ENCODE measurements at places on chromosomes 12 and 14.

DNA sequence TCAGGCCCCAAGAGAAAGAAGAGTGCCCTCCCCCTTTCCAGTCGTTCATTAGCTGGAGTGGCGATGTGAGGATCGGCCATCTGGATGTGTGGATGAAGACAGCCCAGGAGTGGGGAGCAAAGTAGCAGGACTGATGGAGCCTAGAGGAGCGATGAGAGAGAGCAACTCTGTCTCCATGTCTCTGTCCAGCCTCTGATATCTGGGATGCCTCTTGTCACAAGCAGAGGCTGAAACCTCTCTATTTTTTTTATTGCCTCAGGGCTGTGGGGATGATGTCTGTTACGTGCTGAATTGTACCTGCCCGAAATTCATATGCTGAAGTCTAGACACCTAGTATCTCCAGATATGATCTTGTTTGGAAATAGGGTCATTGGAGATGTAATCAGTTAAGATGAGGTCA, 2.7 kb downstream of the SERPINA11 start:
- DNase-seq = no peak

GRCh38 chr12:129470196-129470595, 433.6 kb downstream of the TMEM132D start:
- DNase-seq = no peak

GRCh38 chr12:51826881-51827280, 21.6 kb downstream of the FIGNL2 start:
- DNase-seq = no peak

DNA sequence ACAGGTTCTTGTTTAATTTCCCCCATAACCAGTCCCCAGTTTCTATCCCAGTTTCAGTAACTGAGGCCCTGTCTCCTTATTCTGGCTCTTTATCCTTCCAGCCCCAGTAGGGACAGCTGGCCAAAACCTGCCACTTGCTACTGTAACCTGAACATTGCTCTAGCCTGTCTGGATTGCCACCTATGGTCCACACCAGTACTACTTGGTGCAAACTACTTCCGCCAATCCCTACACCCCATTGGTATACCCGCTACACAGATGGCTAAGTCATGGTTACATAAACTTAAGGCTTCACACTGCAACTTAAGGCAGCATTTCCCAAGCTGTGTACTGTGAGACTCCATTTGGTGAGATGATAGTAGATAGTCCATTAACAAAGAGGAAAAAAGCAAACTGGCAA, 20.3 kb upstream of the C12orf76 start:
- no peak for DNase-seq

DNA sequence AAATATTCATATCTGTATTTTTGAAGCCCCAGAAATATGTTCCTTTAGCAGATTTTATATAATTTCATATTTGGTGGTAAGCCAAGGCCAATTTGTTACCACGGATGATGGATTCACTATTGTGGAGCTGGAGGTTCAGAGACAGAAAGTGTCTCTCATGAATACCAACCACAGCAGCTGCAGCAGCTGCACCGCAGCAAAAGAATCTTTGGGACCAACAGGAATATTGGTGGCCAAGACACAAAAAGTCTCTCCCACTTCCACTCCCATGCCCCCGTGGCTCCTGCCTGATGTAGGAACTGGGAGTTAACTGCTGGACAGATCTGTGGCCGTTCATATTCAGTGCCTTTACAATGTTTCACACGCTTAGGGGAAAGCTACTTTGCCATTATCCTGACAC, 155.3 kb downstream of the ADAMTS20 start:
- no peak for DNase-seq

DNA sequence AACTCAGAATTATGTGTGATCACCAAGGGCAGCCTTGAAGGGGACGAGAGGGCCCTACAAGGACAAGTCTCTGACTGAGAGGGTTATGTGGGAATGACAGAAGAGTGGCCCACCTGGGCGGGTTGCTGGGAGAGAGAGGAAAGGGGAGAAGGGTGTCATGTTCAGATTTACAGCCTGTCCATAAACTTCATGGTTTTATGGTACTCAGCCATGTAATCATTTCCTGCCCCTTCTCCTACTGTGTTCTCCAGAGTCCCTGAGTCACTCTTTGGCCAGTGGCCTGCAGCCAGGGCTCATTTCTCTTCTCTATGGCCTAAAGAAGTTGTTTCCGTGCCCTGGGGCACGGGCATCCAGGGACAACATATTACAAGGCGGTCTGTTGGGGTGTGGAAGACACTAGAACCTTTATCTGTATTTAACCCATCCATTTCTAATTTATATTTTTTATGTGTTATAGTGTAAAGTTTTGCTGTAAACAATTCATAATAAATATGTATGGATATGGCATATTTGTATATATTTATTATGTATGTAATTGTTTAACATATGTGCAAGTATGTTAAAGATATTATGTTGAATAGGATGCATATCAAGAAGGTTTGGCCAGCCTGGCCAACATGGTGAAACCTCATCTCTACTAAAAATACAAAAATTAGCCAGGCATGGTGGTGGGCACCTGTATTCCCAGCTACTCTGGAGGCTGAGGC, 26.9 kb downstream of the DDX47 start:
- DNase-seq = no peak

- no peak for DNase-seq
Measured at GRCh38 chr12:6494258-6494743, 399 bp downstream of the NCAPD2 start.

- no peak for DNase-seq
Measured at GRCh38 chr14:59705866-59706265, 129.3 kb upstream of the CCDC175 start.

GRCh38 chr12:572532-572899, 90.7 kb downstream of the NINJ2 start:
- DNase-seq = no peak

GRCh38 chr14:91681118-91681517, 50.8 kb downstream of the CATSPERB start:
- DNase-seq = no peak

DNA sequence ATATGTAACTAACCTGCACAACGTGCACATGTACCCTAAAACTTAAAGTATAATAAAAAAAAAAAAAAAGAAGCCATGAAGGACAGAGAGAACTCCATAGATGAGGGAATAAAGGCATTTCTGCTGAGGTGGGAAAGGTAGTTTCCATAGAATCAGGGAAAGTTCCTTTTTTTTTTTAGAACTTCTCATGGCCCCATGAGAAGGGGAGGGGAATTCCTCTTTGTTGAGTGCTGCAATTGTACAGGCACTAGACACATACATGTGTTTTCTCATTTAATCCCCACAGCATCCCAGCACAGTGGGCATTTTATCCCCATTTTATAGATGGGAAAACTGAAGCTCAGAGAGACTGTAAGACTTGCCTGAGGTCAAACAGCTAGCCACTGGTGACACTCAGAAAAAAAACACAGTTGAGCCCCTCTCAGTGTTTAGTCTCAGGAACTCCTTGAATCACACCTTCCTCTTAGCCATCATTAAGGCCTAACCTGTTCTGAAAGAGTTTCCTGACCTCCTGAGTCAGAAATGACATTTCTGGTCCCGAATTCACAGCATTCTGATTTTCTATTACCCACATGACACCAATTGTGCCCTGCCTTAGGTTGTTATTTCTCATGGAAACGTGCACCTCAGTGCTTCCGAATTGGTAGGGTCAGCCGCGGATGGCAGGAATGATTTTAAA, 189.3 kb upstream of the G2E3 start:
- DNase-seq = no peak

GRCh38 chr14:98494582-98494981, 777.4 kb downstream of the BCL11B start:
- no peak for DNase-seq

DNA sequence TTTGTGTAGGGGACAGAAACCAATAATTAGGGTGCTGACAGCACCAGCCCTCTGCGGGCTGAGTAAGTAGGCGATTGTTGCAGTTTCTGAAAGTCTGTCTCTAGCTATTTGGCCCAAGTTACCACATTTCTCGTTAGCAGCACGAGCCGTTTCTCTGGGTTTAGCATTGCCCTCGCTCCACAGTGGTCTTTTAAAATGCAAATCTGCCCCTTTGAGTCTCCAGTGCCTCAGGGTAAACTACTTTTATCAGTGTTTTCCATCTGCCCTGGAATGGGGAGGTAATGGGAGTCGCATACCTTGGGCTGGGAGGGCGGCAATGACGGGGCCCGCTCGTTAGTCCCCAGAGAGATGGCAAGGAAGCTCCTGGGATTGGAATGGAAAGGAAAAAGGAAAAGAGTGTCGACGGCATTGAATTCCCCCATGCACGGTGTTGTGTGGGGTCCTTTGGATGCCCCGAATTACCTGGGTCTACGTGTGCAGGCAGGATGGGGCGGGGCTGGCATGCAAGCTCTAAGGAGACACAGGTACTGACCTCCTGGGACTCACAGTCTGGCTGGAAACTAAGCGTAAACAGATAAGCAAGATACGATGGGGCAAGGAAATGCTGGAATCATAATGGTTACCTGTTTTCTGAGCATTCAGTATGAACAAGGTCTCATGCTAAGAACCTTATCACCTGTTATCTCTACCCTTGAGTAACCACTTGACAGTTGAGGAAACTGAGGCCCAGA, 131.8 kb upstream of the MAP1LC3B2 start:
- DNase-seq = no peak

DNA sequence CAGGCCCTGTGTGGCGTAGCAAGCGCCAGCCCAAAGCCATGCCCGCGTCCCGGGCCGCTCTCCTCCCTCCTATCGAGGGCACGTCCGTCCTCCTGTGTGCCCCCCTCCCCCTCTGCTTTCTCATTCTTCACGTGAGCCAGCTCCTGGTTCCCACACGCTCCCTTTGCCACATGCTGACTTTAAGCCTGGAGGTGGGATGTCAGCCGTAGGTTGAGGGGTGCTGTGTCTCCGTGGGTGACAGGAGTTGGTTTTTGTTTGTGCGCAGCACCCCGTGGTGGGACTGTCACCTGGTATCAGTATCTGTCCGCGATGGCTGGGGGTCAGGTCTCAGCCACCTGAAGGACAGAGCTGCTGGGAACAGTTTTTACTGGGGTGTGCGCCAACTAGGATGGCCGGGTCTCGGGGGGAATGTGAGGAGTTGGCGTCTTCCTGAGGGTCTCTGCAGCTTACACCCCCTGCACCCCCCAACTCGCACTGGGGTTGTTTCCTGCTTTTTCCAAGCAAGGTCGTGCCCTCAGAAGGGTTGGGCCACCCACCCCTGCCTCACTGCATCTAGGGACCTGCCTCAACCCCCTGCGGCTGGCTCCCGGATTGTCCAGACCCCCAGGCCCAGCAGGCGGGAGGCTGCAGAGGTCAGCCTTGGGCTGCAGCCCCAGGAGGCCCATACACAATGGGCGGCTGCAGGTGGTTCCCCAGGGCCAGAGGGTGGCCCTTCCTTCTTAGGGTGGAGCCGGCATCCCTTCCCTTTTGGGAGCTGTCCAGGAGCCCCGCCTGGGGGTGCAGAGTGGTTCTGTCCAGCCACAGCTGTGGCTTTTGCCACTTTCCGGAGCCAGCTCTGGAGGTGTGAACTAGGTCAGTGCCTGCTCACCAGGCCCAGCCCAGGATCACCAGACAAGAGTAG, 7.3 kb downstream of the ULK1 start:
- DNase-seq = no peak

DNA sequence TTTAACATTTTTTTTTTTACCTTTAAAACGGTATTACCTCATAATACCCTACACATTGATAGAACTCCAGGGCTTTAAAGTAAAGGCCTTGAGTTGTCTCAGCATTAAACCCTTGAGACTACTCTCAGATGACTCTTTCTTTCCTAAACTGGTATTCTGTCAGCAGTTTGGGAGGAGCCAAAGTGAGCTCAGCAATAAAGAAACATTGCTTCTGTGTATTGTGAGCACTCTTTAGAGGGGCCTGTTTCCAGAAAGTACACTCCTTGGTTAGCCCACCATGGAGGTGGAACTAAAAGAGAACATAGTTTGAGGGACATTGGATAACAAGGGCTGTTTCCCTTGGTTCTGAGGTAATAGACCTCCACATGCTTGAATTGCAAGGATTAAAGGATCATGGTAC, 20.4 kb downstream of the MAP3K12 start:
- DNase-seq = no peak

DNA sequence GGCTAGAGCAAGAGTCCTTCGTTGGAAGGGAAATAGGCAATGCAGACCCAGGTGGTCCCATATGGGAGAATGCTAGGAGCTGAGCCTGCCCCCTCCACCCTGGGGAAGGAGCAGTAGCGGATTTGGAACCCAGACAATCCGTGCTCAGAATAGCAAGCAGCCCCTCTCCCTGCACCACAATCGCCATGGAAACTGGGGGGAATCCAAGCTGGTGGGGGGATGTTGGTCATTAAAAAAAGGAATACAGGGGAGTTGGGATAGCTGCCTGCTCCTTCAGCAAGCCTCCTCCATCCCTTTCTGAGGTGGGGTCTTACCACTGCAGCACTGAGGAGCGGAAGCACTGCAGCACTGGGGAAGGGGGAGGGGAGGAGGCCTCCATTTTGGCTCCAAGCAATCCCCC, 2.9 kb downstream of the RND1 start:
- no peak for DNase-seq

- no peak for DNase-seq
Measured at GRCh38 chr12:88219861-88220260, 77.8 kb downstream of the TMTC3 start.

GRCh38 chr12:30417697-30418231, 277.9 kb downstream of the IPO8 start:
- DNase-seq = no peak

DNA sequence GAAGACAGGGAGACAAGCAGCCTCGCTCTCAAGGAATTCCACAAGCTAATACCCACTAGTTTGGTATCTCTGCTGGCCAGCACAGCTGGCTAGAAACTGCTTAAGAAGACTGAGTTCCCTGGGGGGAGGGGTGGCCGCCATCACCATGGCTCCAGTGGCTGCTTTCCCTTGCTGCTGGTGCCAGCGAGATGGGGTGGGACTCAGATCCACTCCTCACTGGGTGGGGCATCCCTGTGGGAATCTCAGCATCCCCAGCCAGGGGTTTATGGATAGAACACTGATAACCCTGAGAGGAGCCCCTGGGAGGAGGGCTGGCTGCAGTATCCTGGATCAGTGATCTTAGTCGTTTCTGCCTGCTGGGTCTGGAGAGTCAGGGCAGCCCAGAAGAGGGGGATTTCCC, 170.6 kb upstream of the MDGA2 start:
- no peak for DNase-seq

DNA sequence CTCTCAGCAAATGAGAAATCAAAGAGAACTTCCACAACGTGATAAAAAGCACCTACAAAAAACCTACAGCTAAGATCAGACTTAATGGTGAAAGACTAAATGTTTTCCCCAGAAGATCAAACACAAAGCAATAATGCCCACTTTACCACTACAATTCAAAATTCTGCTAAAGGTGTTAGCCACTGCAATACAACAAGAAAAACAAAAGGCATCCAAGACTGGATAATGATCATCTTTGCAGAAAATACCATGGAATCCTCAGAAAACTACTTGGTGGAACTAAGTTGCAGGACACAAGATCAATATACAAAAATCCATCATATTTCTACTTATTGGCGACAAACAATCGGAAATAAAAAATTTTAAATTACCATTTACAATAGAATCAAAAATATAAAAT, 6.5 kb downstream of the DDX24 start:
- DNase-seq = no peak

DNA sequence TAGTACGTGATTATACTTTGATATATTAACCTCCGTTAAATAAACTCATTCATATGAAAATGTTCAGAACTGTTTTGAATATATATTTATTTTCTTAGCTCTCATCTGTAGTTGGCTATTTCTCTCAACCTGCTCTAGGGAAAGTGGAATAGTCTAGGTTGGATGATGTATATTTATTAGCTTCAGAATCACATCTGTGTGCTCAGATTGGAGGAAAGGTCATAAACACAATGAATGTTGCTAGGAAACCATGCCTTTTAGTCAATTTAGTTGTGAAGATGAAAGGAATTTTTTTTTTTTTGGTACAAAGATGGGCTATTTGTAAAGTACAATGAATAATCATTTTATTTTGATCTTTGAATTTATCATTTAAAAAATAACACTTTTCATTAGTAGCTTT, 439.1 kb downstream of the FOXG1 start:
- no peak for DNase-seq
